T-helper 17 cell (primary cell): ENCODE measurements at places on chromosomes 11 and 22. TPM values are rescaled to one million over a fixed set of nuclear protein-coding genes. Genes with fewer than 3 reads are reported as not detected.

SEC14L6 gene
- total RNA-seq: not detected

IGHMBP2 gene
- total RNA-seq: 28.4 TPM

TRIM51 gene
- not detected for total RNA-seq

OR8D4 gene
- total RNA-seq: not detected

TBC1D22A gene
- total RNA-seq: 43.8 TPM

DNA sequence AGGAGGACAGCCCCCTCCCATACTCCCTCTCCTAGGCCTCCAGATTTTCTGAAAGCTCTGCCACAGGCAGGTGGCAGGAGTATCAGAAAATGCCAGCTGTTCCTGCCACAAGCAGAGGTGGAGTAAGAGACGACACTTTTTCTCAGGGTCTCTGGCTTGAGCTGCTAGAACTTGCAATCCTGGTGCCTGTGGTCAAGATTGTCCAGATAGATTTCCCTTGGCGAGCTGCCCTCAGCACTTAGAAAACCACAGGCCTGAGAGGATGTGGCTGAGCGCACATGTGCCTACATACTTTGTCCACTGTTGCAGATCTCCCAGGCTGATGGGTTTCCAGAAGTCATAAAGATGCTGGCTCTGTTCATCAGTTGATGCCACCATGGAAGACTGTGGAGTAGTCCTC lies 65.7 kb upstream of the NAV2 start:
- DNase-seq: no peak

DNA sequence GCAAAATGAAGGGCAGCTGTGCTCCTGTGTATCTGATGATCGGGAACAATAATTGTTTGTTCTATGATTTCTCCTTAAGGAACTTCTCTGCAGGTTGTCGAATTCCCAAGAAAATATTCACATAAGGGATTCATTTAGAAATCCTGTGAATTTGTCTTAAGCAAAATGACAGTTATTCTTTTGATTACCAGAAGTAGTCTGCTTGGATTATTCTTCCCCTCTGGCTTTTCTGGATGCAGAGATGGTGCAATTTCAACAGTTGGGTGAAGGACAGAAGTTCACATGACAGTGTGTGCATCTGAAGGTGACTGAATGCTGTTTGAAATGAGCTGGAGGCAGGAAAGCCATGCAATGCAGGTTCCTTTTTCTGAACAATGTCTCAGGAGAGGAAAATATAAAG lies 137.2 kb upstream of the MTMR2 start:
- DNase-seq: no peak

GRCh38 chr11:104799251-104799650 lies 99.0 kb downstream of the CASP12 start:
- DNase-seq: no peak

DNA sequence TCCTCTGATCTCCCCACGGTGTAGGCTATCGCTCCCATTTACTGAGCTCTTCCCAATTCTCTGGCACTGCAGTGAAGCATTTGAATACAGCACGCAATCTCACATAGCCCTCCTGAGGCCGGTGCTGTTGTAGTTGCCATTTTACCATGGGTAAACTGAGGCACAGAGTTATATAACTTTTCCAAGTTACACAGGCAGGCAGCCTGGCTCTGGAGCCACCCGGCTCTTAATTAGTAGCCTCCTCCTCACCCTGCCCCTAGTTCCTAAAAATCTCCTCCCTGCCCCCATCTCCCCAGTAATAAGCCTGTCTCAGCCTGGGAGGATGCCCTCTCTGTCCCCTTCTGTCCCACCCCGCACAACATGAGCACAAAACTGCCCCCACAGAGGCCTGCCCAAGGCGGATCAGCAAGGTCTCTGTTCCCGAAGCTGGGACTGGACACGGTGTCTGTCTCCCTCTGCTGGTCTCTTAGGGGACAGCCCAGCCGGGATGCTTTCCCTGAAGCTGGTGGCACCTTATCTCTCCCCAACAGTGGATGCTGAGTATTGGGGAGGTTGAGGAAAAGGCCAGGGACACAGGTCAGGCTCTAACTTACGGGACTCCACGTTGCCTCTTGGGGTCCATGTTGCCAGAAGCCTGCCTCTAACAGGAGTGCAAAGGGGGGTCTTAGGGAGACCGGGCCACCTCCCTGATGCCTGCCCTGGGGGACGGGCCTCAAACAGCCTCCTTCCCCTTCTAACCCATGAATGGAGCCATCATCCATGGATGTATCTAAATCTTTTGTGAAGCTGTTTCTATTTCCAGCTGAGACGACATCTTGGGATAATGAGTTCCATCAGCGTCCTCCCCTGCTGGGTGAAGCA lies 9.1 kb upstream of the CLCF1 start:
- DNase-seq: peak; percentile 71

GRCh38 chr11:9362393-9362863 lies 22.0 kb upstream of the IPO7 start:
- no peak for DNase-seq

DNA sequence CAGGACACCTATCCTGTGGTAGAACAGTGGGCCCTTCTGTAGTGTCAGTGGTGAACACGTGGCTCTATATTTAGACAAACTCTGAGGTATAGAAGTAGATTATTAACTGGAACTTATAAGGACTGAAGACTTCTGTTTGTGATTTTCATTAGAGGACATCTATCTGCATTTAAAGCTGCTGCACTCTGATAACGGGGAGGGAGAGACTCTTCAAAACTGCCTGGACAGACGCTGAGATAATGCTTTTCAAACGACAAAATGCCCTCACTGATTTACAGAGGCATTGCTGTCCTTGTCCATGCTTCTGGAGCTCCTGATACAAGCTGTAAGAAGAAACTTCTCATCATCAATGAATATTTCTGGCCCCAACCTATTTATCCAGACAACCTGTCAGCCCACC lies 425.2 kb downstream of the OPCML start:
- no peak for DNase-seq
